ENCODE measurements at places on chromosomes 3 and 15.

DNA sequence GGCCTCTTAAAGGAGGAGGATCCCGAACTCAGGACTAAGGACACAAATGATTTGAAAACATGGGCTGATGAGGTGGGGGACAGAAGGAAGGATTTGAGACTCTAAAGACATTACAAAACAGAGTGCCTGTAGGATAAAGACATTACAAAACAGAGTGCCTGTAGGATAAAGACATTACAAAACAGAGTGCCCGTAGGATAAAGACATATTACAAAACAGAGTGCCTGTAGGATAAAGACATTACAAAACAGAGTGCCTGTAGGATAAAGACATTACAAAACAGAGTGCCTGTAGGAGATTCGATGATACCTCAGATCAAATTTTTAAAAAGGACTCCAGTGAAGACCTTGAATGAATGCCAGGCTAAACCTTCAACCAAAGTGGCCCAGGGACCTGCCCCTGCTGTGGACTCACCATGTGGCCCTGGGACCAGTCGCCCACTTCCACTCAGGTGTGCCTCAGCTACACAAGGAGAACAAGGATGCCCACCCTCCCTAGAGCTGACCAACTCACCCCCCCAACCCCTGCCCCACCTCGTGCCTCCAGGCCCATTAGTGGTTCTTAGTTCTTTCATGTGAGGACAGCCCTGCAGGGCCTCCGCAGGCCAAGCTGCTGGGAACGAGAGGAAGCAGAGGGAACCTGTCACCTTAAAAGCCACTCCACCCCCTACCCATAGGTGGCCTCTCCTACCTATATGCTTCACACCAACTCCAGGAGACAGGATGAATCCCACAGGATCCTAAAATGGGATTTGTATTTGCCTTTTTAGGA, 59.8 kb downstream of the SH3BP5 start:
- DNase-seq, result no peak

DNA sequence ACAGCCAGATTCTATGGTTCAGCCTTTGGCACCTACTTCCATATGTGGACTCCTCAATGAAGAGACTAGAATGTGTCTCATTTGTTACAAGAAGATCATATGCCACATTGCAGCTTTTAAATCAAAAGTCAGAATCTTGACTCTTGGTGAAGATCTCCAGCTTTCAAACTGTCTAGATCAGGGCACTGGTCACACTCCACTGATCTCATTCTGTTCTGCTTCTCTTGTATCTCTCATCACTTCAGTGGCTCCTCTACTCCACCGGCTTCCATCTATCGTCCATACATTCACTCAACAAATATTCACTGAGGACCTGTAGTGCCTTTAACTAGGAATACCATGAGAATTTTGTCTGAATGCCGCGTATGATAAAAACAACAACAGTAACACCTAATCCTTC, 203.3 kb upstream of the LPP start:
- DNase-seq, result no peak

- DNase-seq, result no peak
Observed at GRCh38 chr15:96106181-96106580, 224.3 kb upstream of the NR2F2 start.

DNA sequence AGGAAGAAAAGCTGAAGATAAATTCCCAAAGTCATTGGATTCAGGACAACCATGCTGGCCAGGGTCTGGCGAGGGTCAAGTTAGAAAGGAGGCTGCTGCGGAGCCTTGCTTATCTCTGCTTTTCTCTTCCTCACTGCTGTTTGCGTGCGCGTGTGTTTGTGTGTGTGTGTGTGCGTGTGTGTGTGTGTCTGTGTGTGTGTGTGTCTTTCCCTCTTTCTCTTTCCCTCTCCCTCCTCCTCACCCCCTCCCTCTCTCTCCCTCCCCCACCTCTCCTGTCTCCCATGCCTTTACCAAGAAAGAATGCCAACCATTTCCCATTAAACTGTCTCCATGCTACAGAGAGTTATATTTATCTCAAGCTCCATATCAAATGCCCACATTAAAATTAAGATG, at the start of gene COLQ:
Gene COLQ, minus strand, starts transcription at position 134 of the 393 bp plus-strand sequence. Its CDS starts 81 bp downstream, at position 53.
- DNase-seq, result no peak

DNA sequence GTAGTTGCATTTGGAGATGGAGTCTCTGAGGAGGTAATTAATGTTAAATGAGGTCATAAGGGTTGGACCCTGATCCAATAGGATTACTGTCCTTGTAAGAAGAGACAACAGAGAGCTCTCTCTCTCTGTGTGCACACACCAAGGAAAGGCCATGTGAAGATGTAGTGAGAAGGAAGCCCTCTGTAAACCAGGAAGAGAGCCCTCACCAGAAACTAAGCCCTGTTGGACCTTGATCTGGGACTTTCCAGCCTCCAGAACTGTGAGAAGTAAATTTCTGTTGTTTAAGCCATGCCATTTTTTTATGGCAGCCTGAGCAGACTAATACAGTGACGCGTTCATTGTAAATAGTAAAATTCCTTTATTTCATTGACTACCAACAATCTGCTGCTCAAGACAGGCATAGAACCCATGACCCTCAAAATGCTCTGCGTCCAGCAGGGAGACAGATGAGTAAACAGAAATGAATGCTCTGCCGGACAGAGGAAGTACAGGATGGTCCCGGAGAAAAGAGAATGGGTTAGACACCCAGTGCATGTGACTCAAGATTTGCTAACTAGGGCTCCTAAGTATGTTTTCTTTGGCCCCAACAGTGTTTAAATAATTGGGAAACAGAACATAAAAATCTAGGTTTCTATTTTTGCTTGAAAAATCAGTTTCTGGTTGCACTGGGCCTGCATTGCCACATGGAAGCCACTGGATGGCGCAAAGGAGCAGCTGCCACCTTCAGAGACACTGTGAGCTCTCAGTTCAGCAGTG, 37.9 kb upstream of the TNFAIP8L3 start:
- DNase-seq, result peak; percentile 94

GRCh38 chr3:136120373-136121348, 75.5 kb downstream of the MSL2 start:
- peak; percentile 29 for DNase-seq
